ENCODE measurements at places on chromosomes 16 and 17.

DNA sequence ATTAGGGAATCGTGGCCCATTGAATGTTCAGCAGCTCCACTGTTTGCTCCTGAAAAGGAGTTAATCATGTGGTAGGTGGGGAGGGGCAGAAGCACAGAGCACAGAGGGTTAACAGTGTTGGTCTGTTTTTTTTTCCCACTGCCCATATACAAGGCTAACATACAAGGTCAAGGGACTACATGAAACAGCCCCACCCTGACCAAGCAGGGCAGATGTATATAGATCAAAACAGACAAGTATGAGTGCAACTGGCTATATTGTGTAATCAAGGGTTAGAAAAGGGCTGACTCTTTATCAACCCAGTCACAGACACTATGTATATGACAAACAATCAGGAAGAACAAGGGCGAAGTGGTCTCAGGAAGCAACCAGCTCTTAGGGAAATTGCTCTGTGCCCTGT lies 186.6 kb upstream of the CDH11 start:
- no peak for DNase-seq

DNA sequence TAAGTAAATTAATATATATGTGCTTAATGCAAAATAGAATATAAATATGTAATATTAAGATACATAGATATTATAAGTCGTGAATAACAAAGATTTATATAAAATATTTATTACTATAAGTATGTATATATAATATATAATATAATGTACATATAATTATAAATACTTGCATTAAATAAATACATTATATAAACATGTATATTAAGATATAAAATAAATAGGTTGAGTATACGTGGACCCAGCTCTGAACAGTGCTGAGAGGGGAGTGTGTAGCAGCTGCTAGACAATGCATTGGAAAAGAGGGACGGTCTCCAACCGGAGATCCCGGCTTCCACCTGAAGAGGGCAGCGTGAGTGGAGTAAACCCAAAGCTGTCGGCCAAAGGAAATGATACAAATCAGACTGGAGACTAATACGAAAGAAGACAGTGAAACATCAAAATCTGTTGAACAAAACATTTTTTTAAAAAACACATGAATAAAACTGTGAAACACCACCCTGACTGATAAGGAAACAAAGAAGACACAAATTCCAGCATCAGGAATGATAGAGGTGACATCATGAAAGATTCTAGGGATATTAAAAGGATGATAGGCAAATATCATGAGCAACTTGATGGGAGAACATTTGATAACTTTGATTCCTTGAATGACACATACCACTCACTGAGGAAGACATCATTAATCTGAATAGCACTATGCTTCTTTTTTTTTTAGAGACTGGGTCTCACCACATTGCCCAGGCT lies 125.4 kb upstream of the CHMP6 start:
- peak; percentile 83 for DNase-seq

- no peak for DNase-seq
Observed at GRCh38 chr16:2966043-2966807, 2.1 kb downstream of the KREMEN2 start.

- DNase-seq, result no peak
Observed at GRCh38 chr17:19433255-19433654, 22.2 kb downstream of the RNF112 start.

DNA sequence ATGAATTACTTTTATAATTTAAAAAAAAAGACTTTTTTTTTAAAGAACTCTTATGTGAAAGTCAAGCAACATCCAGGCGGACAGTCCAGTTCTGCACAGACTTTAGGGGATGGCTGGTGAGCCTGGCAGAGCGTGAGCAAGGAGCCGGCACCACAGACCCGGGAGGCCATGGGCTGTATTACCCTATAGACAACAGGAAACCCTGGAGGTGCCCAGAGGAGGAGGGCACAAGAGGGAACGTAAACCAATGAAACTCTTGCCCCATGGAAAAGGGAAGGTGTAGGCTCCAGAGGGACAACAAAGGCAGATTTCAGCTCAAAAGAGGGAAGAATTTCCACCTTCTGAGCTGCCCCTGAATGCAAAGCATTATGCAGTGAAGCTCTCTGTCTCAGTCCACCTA lies 25.5 kb upstream of the RPH3AL start:
- no peak for DNase-seq

- no peak for DNase-seq
Observed at GRCh38 chr16:49674351-49674851, 181.5 kb downstream of the ZNF423 start.

Measured in HEK293T (cell line).